ENCODE measurements at places on chromosomes 5 and 9.

DNA sequence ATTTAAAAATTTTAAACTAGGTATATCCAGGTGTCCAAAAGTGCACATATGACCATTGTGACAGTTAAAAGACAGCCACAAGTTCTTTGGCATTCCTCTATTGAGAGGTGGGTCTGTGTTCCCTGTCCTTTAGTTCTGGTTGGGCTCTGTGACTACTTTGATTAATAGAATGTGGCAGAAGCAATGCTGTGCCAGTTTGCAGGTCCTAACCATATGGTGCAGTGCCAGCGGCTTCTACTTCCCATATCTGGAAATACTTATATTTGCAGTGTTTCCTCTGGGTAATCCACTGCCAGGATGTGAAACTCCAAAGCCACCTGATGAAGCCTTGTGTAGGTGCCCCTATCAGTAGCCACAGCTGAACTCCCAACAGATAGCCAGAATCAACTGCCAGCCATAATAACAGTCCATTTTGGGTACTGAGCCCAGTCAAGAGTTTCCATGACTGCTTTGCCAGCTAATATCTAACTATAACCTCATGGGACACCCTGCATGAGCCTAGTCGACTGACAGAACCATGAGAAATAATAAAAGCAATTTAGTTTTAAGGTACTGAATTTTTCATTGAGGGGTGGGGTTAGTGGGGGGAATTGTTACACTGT is 361.0 kb upstream of the SEMA6A start:
- no peak for DNase-seq

- no peak for DNase-seq
These were observed 62.3 kb upstream of the TXNDC8 start for GRCh38 chr9:110399983-110400382.

- no peak for DNase-seq
These were observed 51.3 kb downstream of the ARL15 start for GRCh38 chr5:54259090-54259489.

DNA sequence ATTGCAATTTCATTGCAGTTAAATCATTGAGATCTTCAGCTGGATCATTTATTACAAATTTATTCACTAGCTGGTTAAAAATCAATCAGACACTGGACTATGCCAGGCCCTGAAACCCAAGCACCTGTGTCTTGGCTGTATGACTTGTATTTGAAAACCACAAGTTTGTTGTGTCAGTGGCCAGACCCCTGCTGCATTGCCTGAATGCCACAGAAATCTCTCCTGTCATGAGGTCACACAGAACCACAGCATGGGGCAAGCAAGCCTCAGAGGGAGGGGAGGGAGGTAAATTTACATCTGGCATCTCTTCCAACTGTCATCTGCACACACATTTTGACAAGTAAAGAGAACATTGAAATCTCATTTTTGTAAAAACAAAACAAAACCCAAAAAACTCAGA is 90.0 kb downstream of the ARRDC3 start:
- DNase-seq = no peak

DNA sequence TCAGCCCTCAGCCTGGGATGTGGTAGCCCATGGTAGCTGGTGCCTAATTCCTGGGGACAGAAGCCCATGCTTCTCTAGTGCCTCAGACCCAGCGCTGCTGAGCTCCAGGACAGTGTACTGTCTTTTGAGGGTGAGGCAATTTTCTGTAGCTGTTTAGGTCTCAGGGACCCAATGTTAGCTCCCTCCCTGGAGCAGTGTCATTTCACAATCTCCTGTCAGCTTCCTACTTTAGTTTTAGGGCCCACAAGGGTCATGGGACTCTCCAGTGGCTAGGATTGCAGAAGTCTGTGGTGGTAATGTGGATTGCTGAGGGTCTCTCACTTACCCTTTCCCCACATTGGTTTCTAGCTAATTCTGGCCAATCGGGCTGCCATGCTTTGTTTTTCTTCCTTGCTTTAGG is 67.7 kb upstream of the CCL21 start:
- no peak for DNase-seq

- DNase-seq = no peak
These were observed 106.4 kb downstream of the CDK5RAP2 start for GRCh38 chr9:120473608-120474007.

- no peak for DNase-seq
These were observed 243.7 kb downstream of the CWC27 start for GRCh38 chr5:65012301-65012892.

DNA sequence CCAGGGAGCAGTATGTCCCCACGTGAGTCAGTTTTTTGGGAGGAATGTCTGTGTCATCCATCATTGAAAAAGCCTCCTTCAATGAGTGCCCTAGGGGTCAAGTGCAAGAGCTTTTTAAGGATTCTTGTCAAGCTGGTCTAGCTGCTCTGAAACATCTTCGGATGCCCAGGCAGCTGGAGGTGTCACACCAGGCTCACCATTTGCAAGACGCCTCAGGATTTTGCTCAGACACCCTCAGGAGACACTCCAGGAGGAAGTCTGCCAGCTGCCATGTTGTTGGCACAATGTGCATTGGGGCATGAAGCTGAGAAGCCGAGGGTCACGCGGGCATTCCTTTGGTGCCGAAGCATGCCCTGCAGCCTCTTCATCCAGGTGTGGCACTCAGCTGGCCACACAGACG is 111.1 kb upstream of the S1PR3 start:
- no peak for DNase-seq

GRCh38 chr5:164578401-164578800 is 1073.0 kb downstream of the MAT2B start:
- no peak for DNase-seq

All from activated CD4-positive, alpha-beta T cell treated with anti-CD3 and anti-CD28 coated beads, Interleukin-2, amount 50 U/mL, for 48 hours (primary cell).